ENCODE measurements at places on chromosomes 7 and 10.

DNA sequence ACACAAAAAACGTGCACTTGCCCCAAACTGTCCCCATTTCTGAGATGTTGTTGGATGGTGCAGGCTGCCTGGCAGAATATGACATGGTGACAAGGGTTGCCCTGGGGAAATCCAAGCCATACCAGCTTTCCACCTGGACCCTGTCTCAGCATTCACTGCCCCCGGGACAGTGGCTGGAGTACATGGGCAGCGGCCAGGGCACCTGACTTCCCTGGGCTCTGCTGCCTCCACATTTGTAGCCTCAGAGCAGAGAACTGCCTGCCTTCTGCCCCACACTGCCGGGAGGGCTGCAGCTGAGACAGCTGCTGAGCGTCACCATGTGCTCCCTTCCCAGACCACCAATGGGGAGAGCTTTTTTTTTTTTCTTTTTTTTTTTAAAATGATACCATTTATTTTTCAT, 222.9 kb upstream of the ZNF32 start:
- no peak for DNase-seq

DNA sequence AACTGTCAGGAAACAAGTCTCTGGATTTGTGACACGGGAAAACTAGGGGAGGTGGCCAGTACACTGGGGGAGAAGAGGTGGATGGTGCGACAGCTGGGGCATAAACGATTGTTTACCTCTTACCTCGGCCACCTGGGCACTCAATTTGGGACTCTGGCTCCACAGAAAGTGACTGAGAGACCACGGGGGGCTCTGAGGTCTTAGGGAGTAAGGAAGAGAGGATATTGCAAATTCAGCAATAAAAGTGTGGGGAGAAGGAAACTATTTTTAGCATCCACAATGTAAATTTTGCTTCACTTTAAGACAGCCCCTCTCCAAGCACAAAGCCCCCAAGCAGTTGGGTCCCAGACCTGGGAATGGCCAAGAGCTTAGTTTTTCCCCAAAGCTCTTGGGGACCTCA, 440.5 kb downstream of the GRID1 start:
- no peak for DNase-seq

DNA sequence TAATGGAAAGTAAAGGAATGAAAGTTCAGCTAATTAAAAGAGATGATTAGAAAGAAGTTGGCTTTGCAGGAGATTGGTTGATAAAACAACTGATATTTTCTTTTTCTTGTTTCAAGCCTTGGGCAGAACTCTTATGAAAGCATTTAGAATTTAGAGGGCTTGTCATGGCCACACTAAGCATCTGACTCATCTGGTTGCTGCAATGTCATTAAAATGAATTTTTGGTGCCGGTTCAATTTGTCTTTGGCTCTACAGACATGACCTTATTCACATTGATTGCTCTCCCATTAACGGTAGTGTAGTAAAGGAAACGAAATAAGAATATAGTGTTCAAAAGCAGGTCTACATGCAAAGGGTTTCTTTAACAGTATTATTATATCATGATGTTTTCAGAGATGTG, 1012.4 kb upstream of the C7orf33 start:
- DNase-seq, result no peak

DNA sequence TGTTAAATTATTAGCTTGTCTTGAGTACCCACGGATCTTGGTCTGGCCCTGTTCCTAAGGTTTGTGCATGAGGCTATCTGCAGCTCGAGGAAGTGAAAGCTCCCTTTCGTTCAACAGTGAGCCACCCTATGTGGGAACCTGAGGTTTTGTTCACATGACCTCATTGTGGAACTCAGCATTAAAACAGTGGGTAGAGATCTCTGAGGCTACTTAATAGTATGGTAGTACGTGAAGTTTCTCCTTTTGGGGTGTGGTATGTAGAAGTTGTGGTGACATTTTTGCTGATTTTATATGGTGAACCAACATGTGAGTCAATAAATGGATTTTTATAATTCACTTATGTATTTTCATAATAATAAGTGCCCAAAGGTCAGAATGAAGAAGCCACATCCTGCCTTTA, 252.7 kb upstream of the FERD3L start:
- no peak for DNase-seq

- DNase-seq, result no peak
Measured at GRCh38 chr7:2411049-2411448, 7.6 kb downstream of the CHST12 start.

GRCh38 chr7:26038201-26038990, 113.6 kb upstream of the NFE2L3 start:
- no peak for DNase-seq

- no peak for DNase-seq
Measured at GRCh38 chr7:69732203-69732602, 133.9 kb downstream of the AUTS2 start.

Data from stimulated activated CD4-positive, alpha-beta T cell treated with anti-CD3 and anti-CD28 coated beads, Interleukin-4, amount 100 ng/mL, for 24 hours (primary cell).